ENCODE measurements at places on chromosomes 4 and X.

GRCh38 chr4:53744446-53745160 lies 153.3 kb upstream of the LNX1 start:
- DNase-seq = no peak

DNA sequence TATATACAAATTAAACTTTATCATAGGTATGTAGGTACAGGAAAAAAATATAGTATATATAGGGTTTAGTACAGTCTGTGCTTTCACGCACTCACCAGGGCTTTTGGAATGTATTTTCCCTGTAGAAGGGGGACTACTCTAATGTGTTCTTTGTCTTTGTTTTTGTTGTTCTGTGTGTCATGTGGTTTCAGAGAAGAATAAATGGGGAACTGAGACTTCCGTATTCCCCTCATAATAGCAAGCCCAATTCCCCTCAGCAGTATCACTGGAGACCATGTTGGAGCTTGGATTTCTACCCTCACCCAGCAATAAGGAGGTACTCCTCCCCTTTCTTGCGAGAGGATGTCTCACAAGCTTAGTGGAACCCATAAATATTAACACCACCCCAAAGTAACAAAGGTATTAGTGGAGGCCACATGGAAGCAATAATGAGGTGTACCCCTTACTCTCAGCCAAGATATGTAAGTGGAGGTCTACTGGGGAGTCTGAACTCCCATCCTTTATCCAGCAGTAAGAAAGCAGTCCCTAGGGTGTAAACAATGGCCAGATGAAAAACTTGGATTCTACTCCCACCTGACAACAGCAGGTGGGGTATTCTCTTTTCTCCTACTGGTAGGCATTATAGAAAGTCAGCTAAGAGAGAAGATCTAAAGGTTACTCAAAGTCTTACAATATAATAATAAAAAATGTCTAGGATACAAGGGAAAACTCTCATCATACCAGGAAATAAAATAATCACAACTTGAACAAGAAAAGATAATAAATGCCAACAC lies 805.4 kb upstream of the GALNTL6 start:
- DNase-seq = no peak

DNA sequence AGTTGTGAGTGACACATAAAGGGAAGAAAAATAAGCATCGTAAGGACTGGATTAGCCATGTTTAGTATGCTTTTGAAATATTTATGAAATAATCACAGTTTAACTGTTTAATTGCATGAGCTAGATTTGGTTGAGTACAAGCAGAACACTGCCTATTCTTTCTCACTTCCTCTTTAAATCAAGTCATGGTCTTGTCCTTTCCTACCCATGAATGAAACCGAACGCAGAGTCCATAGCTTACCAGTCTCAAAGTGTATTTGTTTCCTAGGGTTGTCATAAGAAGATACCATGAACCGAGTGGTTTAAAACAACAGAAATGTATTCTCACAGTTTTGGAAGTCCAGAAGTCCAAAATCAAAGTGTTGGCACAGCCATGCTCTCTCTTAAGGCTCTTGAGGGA lies 684.0 kb upstream of the MAGEB2 start:
- no peak for DNase-seq

DNA sequence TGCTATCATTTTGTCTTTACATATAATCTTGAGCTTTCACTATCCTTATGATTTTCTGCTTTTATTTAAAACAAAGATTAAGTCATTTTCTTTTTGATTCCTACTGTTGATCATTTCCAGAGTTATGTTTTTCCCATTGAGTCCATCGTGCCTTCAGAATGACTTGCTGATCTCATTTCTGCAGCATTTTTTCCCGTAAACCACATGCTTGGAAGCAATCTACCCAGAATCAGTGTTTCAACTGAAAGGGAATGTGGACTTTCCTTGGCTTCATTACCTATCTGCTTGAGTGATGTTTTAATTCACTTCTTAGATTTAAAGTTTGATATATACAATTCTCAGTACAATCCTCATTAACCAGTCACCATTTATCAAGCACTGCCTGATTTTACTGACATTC lies 192.4 kb upstream of the FSTL5 start:
- no peak for DNase-seq

DNA sequence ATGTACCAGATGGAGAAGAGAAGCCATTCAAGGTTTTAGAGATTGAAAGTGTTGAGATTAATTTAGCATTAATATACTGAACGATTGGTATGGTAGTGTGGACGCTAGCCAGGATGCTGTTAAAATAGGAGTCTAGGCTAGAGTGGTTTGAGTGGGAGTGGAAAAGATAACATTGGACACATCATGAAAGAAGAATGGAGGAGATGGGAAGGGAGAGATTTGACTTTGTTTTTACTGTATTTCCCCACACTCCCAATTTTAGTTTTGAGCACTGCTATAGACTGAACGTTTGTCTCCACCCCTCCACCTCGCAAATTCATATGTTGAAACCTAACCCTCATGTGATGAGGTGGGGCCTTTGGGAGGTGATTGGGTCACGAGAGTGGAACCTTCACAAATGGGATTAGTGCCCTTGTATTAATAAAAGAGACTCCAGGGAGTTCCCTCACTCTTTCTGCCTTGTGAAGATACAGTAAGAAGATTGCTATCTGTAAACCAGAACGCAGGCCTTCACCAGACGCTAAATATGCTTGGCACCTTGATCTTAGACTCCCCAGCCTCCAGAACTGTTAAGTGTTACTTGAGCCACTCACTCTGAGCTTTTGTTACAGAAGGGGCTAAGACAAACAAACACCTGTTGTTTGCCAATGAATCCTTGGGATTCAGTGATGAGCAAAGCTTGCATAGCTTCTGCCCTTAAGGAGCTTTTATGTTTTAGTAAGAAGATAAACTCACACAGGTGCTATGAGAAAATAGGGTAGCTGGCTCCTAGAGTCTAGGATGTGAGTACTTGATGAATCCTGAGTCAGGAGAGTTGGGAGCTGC lies 25.8 kb downstream of the USP9X start:
- no peak for DNase-seq

- no peak for DNase-seq
Observed at GRCh38 chr4:126221717-126222340, 907.1 kb downstream of the FAT4 start.

- DNase-seq = no peak
Observed at GRCh38 chr4:101941816-101942358, 151.4 kb downstream of the BANK1 start.

GRCh38 chr4:128751354-128751753 lies 58.1 kb upstream of the JADE1 start:
- DNase-seq = no peak

GRCh38 chr4:98997166-98997565 lies 1.6 kb downstream of the METAP1 start:
- no peak for DNase-seq

DNA sequence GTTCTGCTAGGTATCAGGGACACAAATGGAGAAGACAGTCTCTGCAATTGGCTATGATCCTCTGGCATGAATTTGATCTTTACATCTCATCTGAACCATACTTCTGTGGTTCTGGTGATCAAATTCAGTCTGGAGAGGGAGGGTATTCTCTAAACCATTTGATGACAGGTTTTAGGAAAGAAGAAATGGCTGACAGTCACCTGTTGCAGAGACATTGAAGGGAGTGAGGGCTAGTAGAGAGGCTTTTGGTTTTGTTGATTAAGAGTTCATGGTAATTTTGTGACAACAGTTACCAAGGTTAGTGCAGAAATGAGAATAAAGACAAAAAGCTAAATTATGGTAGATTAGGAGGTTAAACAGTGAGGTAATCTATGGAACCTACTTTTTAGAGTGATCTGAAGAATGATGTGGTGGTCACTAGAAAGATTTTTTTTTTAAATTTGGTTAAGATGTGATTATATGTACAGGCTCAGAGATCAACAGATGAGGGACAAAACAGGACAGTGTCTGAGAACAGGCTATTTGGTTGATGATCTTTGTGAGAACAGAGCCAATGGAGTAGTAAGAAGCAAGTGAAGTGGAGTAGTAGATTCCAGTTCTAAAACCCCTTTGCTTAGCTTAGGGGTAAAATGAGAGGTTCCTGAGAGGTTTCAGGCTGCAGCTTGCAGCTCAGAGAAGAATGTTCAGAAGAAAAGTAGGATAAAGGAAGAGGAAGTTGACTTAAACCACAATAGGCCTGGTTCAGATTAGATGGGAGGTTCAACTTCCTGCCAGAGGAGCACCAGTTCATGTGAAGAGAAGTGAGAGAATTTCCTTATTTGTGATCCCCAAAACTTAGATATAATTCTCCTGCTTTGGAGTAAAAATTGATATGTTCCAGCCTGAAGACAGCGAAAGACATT lies 34.7 kb downstream of the VSIG4 start:
- peak; percentile 93 for DNase-seq

DNA sequence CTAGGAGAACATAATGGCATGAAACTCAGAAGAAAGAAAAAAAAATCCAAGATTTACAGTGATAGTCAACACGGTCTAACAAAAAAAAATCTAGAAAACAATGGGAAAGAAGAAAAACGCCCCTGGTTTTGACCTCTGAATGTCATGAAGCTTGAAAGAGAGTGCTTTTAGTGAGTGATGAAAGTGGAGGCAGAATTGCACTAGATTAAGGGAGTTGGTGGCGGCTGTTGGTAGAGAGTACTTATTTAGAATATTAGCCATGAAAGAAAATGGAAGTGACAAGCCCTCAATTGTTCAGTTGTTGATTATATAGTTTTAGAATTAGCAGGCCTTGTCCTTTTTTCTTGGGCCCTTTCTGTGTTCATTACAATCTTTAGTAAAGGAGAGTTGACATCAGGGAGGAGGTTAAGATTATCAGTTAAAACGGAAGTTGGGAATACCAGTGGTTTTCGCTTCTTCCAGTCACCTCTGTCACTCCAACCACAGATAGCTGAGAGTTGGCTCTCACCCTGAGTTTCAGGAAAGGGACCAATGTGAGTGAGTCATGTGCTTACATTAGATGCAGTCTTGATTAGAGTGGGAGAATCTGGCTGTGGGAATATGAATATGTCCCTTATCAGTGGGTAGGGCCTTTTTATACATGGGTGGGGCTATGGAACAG lies 29.7 kb downstream of the EREG start:
- no peak for DNase-seq

DNA sequence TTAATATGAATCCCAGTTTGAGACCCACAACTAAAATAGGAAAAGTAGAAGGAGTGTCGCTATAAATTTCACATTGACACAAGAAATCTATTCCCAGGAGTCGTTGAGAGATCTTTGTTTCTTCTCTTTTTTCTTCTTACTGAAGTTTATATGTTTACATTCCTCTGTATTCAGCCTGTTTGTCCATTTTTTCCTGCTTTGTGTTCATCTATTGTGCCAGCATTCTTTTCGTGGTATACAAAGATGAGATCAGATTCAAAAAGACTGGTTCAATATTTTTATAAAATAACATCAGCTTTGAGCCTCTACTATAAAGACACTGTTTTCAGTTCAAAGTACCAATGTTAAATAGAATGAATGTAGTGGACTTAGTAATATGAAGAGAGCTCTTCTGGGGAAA lies 95.4 kb upstream of the MYOZ2 start:
- no peak for DNase-seq

All from common myeloid progenitor, CD34-positive (primary cell).